ENCODE measurements at places on chromosomes 6 and 20.

- DNase-seq: peak; percentile 56
Measured at GRCh38 chr20:37990571-37991151, 42.6 kb downstream of the TTI1 start.

GRCh38 chr6:169406034-169406433 is 152.4 kb upstream of the THBS2 start:
- no peak for DNase-seq

- no peak for DNase-seq
Measured at GRCh38 chr6:52759085-52759484, 4.2 kb downstream of the GSTA2 start.

- DNase-seq: no peak
Measured at GRCh38 chr6:81813305-81813704, 60.8 kb upstream of the TENT5A start.

DNA sequence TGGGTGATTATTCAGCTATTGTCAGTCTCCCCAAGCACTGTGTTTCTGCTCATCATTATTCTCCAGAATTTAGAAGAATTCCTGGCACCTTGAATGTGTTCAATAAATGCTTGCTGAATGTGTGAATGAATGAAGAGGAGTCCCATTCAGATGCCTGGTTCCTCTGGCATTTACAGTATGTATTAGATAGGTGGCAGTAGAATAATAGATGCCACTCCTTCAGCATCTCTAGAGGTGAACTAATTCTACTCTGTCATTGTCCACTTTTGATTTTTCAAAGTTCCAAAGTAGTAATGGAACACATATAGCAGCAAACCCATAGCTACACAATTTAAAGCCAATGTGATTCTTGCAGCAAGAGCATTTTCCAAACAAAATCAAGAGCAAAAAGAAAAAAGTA is 118.9 kb upstream of the CEP162 start:
- DNase-seq: no peak

DNA sequence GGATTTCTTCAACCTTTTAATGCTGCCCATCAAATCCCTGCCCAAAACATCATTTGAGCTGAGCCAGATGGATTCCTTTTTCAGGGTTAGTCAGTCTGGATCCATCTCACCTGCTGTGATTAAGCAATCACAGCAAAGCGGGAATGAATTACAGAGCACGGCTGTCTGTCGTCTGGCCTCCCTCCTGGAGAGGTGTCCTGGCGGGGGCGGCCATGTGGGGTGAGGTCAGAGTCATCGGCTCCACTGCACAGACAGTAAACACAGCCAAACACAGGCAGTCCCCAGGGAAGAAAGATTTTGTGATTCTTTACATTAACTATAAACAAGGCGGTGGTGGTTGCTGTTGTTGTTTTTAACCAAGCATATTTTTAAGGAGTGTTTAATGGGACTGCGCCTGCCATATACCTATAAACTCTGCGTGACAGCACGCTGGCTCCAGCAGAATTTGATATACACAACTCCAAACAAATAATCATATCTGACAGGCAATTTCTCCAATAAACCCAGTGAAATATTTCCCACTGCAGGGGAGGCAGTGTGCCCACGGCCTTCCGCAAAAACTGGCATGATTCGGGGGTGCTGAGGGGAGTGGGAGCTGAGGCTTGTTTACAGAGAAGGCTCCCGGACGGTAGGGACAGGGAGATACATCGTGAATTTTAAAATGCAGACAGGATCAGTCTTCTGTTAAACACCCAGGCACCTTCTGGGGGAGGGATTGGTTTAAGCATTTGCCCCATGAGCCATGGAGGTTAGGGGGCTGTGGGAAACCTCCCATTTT is 232.0 kb upstream of the PMEPA1 start:
- peak; percentile 54 for DNase-seq

- no peak for DNase-seq
Measured at GRCh38 chr6:39669207-39669972, 55.8 kb downstream of the KIF6 start.

DNA sequence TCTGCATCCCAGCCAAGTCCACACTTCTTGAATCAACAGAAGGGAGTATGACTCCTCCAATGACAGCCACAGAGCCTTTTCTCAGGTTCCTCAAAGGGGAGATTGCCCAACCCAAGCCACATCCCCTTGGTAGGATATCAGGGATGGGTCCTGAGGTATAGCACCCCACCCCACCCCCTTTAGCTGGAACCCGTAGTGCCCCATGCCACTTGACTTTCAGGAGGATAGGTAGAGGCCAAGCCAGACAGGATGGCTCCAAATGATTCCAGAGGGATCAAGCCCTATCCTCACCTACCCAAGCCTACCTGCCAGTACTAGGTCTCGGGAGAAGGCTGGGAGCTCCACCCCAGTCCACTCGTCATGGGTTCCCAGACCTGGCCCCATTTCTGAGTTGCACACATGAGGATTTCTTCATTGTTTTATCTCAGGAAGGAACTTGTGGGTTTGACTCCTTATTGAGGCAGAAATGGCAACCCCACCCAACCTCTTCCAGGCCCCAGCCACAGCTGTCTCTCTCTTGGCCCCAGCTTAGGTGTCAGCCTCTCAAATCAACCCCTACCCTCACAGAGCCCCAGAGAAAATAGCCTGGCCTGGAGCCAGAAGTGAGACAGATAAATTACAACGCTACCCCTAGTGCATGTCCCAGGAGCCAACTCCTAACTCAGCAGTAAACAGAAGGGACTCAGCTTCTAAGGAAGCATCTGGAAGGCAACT is 3.6 kb downstream of the CCND3 start:
- no peak for DNase-seq

- no peak for DNase-seq
Measured at GRCh38 chr6:146878168-146878951, 279.6 kb downstream of the ADGB start.

GRCh38 chr6:79127660-79128059 is 49.6 kb upstream of the PHIP start:
- peak; percentile 25 for DNase-seq

- DNase-seq: no peak
Measured at GRCh38 chr6:43096451-43097097, 20.5 kb downstream of the PTK7 start.

DNA sequence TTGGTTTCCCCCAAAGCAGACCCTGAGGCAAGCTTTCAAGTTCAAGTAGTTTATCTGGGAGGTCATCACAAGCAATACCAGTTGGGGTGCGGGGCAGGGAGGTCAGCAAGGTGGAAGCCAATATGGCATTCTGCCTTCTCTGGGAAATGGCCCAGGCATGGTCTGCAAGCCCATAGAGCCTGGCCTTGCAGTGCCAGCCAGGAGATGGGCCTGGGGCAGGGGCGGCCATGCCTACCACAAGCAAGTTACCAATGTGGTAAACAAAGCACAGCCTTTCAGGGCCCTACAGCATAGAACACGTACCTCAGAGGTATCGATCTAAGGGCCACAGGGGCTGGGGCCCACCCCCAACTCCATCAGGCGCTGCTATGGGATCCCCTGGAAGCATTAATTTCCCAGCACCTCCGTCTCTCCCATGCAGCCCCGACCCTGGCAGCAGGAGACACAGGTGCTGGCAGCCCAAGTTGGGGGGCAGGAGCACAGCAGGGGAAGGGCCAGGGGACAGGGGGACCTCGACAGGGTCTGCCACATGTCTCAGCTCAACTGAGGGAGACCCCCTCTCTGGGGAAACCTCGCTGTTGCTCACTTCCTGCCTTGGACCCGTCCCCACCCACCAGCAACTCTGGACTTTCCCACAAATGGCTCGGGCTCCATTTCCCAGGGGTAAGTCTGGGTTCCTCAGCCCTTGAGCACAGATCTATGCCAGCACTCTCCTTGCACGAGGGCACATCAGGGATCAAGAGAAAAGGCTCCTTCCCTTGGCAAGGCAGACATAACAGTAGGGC is 369.0 kb downstream of the PREX1 start:
- no peak for DNase-seq

GRCh38 chr6:113651120-113651519 is 206.0 kb upstream of the MARCKS start:
- DNase-seq: no peak

DNA sequence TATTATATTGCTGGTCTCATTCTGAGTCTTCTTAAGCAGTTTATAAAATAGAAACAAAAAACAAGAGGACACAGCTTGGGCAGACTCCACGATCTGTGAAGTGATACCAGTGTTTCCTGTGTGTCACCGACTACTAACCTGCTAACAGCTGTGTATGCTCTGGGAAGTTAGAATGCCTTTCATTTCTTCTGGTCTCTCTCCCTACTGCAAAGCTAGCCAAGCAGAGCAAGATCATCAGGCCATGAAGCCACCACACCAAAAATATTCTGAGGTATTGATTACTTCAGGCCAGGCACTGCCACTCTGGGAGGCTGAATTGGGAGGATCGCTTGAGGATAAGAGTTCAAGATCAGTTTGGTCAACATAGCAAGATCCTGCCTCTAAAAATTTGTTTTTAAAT is 46.9 kb upstream of the SMIM29 start:
- no peak for DNase-seq
